ENCODE measurements at places on chromosomes 2 and 18.

DNA sequence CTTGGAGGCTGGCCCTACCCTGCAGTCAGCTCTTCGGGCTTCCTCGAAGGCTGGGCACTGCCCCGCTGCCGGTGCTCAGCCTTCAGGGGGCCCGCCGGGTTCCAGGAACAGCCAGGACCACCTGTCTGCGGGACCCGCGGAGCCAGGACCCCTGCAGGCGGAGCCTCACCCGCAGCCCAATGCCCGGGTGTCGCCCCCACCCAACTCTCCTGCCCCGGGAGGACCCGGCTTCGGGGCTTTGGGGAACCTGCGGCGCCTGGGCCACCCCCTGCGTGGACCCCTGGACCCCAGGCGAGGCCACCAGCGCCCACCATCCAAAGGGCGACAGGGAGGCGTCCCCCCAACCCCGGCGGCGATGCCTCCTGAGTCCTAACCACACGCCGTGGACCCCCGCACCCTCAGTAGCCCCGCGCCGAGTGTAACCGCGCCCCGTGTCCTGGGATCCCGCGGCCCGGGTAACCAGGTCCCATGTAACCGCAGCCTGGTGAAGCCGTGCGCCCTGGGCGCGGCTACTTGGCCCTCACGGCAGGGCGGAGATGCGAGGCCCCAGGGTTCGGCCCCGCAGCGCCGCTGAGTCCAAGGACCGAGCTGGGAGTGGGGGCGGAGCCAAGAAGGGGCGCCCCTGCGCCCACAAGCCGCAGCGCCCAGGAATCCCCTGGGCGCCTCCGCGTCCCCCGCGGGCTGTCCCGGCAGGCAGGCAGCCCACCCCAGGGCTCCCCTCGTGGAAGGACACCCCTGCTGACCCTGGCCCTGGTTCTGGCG lies 11.0 kb upstream of the UBE2F start:
- no peak for DNase-seq

DNA sequence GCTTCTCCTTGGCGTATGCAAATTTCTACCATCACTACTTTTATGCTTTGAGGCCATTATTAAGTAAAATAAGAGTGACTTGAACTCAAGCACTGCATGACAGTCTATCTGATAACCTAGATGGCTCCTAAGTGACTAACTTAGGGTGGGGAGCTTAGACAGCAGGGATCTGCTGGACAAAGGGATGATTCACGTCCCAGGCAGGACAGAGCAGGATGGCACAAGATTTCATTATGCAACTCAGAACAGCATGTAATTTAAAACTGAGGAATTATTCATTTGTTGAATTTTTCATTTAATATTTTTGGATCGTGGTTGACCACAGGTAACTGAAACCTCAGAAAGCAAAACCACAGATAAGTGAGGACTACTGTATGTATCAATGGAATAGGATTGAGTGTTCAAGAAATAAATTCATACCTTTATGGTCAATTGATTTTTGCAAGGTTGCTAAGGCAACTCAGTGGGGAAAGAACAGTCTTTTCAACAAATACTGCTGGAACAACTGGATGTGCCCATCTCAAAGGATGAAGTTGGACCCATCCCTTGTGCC lies 115.3 kb downstream of the MBD2 start:
- peak; percentile 48 for DNase-seq

- DNase-seq = peak; percentile 14
Observed at GRCh38 chr2:239093952-239094351, 246.1 kb downstream of the TWIST2 start.

GRCh38 chr2:197919487-197919886 lies 115.1 kb downstream of the PLCL1 start:
- DNase-seq = no peak

DNA sequence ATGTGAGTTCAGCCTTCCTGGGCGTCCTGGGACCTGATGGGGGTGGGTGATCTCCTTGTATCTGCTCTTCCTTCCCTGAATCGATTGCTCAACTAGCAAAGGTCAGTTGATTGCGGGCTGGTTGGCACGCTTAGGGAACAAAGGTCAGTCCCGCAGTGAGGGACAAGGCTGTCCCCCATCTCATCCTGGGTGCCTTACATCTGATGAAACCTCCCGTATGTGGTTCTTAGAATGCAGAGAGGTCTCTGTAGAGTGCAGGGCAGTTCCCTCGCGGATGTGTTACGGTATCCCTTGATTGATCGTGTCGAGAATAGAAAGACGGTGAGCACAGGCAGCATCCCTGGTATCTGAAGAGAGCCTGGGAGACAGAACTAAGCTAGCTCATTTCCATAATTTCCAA lies 56.4 kb upstream of the RBM44 start:
- no peak for DNase-seq

DNA sequence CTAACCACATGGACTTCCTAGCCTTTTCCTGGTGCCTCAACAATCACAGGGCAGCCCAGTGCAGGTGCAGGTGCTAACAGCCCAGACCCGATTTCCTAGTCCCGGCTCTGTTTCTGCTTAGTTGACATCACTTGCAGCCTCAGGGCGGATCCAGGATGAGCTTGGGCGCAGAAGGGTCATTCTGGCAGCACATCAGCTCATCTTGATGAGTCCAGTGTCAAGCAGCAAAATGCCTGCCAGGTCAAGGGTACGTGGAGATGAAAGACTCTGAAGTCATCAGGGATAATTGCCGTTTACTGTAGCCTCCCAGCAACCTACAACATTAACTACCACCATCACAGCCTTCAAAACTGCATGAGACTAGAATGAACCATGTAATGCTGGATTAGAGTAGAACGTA lies 39.4 kb upstream of the EFHD1 start:
- DNase-seq = no peak

- DNase-seq = peak; percentile 86
Observed at GRCh38 chr2:200156166-200156835, 150.2 kb upstream of the SPATS2L start.

DNA sequence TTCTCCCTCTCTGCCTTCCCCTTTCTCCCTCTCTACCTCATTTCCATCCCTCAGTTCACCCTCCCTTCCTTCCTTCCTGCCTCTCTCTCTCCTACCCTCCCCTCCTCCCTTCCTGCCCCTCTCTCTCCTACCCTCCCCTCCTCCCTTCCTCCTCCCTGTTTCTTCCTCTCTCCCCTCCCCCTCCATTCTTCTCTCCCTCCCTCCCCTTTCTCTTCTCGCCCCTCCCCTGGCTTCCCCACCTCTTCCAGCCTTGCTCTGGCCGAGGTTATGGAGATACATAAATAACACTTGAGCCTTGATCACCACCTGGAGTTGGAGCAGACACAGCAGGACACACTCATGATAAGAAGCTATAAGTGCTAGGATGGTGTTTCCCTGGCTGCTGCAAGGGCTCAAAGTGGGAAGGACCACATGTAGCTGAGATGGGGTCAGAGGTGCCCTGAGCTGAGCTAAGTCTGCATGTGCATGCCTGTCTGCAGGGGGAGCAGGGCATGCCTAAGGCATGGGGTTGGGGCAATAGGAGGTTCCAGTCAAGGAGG lies 326.1 kb upstream of the HS6ST1 start:
- no peak for DNase-seq

GRCh38 chr18:58087928-58088690 lies 44.1 kb downstream of the NEDD4L start:
- DNase-seq = no peak

- DNase-seq = no peak
Observed at GRCh38 chr2:20451000-20451290, 4.1 kb downstream of the RHOB start.

DNA sequence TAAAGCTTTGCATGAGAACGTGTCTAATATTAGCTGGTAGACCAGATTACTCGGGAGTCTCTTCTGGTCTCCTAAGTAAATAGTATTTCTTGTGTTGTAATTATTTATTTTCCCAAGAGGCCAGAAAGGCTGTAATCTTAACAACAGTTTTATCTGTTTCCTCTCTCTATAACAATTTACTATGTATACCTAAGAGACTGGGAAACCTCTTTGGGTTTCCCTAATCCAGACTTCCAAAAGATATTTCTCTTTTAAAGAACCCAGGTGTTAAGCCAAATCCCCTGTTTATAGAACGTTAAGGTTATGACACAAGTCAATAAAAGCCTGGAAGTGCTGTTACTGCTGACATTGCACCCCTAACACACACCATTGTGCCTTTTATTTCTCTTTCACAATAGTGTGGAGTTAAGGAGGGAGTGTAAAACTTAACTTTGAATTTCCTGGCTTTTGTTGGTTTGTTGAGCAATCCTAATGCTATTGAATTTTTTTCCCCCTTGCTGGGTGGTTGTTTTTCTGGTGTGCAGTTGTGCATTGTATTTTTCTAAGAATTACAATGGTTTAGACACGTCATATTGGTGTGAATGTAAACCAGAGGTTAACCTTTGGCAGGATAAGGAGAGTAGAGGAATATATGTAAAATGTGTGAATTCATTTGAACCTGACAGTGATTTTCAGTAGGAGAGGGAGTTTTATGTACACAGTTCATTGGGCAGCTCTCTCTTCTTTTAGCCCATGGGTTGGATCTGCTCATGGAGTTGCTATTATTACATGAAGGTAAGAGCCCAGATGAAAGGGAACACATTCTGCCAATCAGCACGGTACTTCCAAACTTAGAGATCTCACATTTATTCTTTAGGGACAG lies 192.8 kb downstream of the MTX2 start:
- peak; percentile 40 for DNase-seq

- no peak for DNase-seq
Observed at GRCh38 chr2:131126436-131126835, 21.3 kb downstream of the PLEKHB2 start.

- DNase-seq = no peak
Observed at GRCh38 chr2:2742726-2743125, 411.7 kb upstream of the MYT1L start.

DNA sequence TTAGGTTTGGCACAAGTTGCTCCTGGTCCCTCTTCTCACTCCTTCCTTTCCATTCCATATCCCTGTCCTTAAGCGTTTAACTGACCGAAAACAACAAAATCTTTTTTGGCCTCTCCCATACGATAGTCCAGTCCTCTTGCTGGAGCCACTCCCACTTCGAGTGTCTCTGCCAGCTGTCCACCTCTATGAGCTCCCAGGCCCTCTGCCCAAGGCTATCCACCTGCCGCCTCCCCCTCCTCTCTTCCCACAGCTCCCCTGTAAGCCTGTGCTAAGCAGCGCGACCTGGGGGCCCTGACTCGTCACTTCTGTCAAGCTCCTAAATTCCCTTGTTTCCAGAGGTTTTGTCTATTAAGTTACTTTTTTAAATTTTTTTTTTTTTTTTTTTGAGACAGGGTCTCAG lies 47.0 kb upstream of the FOSL2 start:
- DNase-seq = no peak

DNA sequence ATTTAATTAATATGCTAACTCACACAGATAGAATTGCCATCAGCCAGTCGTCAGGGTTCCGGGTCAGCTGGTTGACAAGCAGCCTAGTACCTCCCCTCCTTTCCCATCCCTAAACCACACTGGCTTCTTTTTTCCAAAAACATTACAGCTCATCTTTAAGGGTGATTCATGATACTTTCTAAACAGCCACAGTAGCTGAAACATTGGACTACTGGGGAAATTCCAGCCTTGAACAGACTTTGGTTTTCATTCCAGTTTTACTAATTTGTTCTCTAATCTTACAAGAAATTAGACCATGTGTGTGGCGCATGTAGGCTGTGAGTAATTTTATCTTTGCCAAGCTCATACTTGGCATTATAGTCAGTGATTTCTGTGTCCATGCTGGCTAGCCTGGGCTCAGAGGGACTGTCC lies 110.8 kb downstream of the FMNL2 start:
- peak; percentile 95 for DNase-seq

DNA sequence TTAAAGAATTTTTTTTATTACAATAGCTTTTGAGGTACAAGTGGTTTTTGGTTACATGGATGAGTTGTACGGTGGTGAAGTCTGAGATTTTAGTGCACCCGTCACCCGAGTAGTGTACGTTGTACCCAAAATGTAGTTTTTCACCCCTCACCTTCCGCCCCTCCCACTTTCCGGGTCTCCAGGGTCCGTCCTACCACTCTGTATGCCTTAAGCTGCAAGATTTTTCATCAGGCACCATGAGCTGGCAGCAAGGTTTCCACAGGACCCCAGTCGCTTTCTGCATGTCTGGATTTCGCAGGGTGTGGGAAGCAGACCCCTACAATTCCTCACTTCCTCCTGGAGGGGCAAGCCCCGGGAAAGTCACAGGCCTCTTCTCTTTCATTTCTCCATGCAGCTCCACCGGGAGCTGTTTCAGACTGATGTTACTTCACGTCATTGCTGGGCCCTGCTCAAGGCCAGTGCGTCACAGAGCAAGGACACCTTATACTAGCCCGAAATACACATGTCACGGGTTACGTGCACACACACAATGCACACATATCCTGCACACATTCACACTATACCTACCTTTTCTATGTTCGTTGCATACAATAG lies 179.1 kb downstream of the ZFP36L2 start:
- DNase-seq = no peak

GRCh38 chr2:215702116-215702902 lies 266.4 kb upstream of the FN1 start:
- DNase-seq = peak; percentile 26

DNA sequence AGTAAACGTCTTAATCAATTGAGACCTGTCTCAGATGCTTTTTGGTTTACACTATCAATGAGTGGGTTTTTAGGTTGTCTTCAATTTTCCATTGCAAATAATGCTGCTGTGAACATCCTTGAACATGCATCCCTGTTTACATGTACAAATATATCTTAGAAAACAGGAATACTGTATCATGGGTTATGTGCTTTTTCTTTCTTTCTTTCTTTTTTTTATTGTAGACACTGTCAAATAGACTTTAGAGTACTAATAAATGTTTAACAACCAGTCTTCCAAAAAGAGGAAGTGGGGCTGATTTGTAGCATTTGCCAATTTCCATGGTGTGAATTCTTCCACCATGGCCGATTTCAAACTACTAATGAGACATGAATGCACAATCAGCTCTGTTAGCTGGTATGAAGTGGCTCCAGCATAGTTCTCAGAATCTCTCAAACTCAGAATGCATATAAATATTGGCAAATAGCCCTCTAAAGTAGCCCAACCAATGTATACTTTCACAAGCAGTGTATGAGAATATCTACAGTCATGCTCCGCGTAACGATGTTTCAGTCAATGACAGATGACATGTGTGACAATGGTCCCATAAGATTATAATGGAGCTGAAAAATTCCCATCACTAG lies 50.3 kb upstream of the B3GNT2 start:
- DNase-seq = no peak

DNA sequence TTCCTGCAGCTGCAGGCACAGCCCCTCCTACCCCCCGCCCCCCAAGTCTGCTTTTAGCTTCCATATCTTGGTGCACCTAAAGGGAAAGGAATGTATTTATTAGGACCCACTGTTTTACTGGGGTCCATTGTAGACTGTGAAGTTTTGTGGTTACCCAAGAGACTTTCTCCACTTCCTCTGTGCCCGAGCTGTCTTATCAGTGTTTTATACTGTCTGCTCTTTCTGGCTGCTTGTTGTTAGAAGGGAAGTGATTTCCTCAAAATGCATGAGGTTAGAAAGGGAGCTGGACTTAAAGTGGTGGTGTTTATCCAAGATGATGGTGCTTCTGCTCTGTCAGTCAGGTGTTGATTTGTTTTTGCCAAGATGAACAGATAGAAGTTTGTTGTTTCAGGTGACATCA lies 85.0 kb downstream of the PTH2R start:
- DNase-seq = no peak

- DNase-seq = no peak
Observed at GRCh38 chr2:27018142-27018541, 14.6 kb upstream of the TMEM214 start.

Measured in fibroblast of skin of right biceps (primary cell).